Endothelial cell (in vitro differentiated cells): ENCODE measurements at places on chromosomes 5 and 9.

GRCh38 chr9:71552480-71552879 lies 215.8 kb downstream of the CEMIP2 start:
- DNase-seq: peak; percentile 4

GRCh38 chr9:28668158-28668557 lies 1094.9 kb upstream of the C9orf72 start:
- no peak for DNase-seq

DNA sequence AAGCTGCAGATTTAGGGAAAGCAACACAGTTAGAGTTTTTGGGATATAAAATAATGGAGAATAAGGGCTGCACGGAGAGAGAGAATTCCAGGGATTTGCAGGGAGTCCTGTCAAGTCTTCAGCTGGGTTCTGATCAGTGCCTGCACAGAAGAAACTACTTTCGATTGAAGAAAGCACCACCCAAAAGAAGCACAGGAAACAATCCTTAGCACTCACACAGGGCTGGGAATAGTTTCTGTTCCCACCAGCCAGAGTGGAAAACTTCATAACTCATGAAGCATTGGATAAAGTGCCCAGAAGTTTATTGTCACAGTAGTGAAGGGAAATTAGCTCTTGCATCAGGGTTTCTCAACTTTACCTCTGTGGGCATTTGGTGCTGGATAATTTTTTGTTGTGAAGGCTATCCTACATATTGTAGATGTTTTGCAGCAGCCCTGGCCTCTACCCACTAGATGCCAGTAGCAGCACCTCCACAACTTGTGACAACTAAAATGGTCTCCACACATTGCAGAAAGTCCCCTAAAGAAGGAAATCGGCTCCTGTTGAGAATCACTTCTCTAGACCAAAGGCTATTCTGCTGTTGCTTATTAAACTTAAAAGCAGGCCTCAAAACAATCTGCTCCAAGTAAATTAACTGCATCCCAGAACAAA lies 71.0 kb upstream of the FAM120A start:
- no peak for DNase-seq

DNA sequence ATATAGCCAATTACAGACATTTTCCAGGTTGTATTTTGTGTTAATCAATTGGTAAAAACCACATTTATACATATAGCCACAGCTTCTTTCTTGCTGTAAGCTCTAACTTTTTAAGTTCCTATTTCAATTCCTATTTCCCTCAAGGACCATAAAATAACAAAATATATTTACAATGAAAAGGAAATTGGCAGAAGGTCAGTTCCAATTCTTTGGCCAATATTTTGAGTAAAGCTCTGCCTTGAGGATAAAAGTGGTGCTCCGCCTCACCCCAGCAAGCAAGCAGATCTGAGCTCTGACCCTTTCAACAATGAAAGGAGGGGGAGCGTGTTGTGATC lies 203.4 kb upstream of the RASEF start:
- DNase-seq: no peak

- DNase-seq: no peak
These were observed 216.9 kb downstream of the SH3GL2 start for GRCh38 chr9:17795744-17796143.
